ENCODE measurements at places on chromosomes 6 and 20.

- no peak for DNase-seq
Observed at GRCh38 chr6:14550410-14550809, 432.8 kb downstream of the CD83 start.

DNA sequence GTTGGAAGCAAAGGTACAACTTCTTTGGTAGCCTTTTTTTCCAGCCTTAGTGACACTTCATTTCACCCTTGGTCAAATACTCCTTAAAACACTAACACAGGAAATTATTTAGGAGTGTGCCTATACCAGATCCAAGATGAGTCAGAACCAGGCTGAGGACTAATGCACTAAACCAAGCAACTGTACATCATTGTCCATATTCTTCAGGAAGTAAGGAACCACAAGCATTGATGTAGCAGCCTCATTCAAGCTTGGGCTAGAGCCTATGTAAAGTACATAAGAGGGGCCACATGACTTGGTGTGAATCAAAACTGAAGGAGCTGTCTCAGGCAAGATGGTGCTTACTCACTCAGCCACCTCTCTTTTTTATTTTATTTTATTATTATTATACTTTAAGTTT, 20.7 kb upstream of the ADGB start:
- no peak for DNase-seq

GRCh38 chr20:4787069-4787468, 65.4 kb downstream of the PRND start:
- DNase-seq = no peak

- DNase-seq = no peak
Observed at GRCh38 chr6:14361956-14362587, 244.5 kb downstream of the CD83 start.

GRCh38 chr6:30683183-30683979, 3.1 kb downstream of the PPP1R18 start:
- no peak for DNase-seq

DNA sequence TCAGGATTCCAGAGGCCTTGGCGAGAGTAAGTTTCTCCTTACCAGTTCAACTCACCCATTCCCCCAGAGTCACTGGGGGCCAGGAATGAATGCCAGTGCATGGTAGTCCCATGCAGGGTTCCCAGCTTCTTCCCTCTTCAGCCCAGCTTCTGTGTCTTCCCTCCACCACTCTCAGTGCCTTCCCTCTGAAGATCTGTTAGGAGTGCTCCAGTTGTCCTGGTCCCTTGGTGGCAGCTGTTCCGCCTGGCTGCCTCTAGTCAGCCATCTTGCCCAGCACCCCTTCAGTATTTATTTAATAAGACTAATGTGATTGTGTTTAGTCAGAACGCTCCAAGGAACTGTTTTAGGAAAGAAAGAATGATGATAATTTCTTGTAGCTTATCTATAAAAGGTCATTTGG, 23.1 kb downstream of the FIG4 start:
- no peak for DNase-seq

DNA sequence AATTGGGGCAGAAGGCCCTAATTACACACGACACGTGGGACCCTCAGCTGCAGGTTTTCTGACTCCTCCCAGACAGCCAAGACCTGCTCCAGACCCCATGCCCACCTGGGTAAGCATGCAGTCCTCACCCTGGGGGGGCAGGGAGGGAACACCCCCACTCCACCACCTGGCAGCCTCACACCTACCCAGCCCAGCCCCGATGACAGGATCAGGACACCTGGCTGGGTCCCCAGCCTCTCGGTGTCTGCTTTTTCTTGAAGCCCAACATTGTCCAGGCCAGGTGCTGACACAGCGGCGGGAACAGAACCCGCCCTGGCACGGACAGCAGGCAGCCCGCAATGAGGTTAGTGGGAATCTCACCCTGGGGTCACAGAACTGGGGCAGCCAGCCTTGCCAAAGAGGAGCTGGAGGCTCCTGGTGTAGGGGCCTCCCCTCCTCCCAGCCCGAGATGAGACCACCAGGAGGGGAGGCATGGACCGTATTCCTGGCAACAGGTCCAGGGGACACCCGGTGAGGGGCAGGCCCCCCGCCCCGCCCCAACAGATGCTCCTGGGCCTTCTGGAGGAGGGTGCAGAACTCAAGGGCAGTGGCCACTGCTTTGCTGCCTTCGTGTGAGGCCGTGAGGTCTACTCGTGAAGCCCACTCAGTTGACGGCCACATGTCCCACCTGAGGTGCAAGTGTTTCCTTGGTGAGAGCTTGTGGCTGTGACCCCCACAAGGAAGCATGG, 103.8 kb downstream of the DLL1 start:
- DNase-seq = no peak

DNA sequence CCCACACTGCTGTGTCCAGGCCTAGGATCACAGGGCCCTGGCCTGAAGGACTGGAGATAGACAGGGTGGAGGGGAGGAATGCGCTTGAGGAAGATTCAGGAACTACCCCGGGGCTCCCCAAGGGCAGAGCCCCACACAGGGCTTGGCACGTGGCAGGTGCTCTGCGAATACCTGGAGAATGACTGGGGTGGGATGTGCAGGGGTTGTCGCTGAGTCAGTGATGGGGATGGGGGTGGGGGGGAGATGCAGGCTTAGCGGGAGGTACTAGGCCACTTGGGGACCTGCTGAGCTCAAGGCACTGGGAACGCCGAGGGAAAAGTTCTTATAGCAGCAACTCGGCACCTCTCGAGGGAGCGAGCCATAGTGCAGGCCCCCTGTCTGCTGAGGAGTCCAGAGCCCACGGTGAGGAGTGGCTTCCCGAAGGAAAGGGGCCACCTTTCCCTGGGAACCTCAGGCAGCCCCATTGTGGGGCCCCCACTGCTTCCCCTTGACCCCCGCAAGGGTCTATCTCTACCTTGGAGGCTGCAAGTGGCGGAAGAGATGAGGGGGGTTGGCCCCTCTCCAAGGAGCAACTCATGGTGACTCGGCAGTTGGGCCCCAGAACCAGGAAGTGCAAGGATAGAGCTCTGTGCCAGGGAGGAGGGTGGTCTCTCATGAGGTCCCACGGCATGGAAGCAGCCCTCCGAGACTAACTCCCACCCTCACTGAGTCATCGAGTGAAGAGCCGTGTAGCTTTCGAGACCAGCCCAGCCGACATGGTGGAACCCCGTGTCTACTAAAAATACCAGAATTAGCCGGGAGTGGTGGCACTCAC, 33.1 kb downstream of the SRC start:
- DNase-seq = peak; percentile 80

GRCh38 chr6:116118608-116119007, 7.3 kb downstream of the COL10A1 start:
- DNase-seq = no peak

DNA sequence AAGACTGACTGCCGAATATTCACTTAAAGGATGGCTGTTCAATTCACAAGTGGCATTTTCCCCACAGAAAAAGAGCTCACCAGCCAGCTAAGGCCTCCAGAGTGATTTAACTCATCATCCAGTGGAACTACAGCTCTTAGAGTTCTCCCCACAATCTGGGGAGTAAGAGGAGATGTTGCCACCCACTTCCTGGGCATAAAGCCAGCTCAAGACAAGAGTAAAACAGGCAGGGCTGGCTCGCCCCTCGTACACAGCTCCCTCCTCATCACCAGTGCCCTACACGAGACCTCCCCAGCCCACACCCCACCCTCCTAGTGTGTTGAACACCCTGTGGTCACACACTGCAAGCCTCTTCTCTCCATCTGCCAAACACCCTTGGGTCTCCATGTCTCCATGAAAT, 47.2 kb upstream of the IPCEF1 start:
- no peak for DNase-seq

All from CMK (cell line).